RWPE1 (cell line): ENCODE measurements at places on chromosomes 7 and 10.

DNA sequence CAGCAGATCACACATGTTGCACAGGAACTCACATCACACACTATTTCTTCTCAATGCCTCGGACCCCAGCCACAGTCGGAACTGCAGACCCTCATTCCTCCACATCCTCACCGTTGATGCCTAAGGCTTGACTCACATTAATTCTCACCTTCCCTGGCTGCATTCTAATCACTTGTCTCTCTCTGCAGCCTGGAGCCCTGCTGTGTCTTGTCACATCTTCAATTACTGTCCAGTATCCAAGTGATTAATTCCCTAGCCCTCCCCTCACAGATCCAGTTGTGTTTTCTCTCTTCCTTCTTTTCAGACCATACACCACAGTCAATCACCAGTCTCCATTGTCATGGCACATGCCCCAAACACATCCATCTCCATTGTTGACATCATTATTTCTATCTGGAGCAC lies 592.4 kb upstream of the IGFBP3 start:
- DNase-seq: no peak

DNA sequence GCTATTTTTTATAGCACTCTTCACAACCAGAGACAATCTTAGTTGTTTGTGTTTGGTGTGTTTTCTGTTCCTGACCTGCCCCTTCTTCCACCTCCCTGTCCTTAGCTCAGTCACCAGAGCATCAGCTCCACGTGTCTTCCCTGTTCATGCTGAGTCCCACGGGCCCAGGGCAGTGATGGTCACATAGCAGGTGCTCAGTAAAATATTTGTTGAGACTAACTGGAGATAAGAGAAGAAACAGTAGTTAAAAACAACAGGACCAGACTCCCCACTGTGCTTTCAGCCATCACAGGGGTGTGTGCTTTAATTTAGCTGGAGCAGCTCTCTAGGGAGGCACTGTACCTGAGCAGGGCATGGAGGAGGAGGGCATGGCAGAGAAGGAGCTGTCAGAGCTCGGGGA lies 307.3 kb upstream of the ZNF32 start:
- no peak for DNase-seq

- DNase-seq: no peak
Measured at GRCh38 chr10:34299105-34299611, 515.9 kb downstream of the PARD3 start.

GRCh38 chr10:92242910-92243671 lies 47.8 kb downstream of the CPEB3 start:
- DNase-seq: peak; percentile 60

DNA sequence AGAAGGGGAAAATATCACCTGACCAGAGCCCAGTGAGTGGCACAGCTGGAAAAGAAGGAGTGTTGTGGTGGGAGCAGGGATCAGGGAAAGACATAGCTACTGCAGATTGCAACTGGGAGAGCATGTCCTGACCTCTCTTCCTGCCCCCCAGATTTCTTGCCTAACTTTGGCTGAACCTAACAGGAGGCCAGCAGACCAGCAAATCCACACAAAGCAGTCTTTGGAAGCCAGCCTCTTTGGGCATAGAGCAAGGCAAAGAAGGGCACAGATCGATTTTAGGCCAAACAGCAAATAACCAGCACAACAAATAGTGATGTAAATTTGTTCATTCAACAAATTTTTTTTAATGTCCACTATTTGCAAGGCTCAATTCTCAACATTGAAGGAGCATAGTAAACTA lies 433.2 kb upstream of the GHITM start:
- DNase-seq: no peak

DNA sequence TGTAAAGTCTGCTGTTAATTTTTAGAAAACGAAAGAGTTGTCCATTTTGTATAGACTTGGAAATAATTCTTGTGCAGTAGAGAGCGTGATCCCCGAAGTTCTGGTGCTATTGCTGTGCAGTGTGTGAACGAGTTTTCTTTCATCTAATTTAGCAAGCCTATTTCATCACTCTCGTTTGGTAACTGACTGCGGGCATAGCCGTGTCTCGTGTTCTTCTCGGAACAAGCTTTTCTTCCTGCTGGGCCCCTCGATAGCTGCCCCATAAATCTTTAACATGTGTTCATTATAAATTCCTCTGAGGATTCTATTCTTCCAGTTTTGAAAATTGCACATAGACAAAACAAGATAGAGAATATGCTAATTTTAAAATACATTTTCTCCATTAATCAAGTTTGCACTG lies 622.0 kb upstream of the PFKP start:
- no peak for DNase-seq

- no peak for DNase-seq
Measured at GRCh38 chr10:129523723-129524316, 56.8 kb downstream of the MGMT start.

DNA sequence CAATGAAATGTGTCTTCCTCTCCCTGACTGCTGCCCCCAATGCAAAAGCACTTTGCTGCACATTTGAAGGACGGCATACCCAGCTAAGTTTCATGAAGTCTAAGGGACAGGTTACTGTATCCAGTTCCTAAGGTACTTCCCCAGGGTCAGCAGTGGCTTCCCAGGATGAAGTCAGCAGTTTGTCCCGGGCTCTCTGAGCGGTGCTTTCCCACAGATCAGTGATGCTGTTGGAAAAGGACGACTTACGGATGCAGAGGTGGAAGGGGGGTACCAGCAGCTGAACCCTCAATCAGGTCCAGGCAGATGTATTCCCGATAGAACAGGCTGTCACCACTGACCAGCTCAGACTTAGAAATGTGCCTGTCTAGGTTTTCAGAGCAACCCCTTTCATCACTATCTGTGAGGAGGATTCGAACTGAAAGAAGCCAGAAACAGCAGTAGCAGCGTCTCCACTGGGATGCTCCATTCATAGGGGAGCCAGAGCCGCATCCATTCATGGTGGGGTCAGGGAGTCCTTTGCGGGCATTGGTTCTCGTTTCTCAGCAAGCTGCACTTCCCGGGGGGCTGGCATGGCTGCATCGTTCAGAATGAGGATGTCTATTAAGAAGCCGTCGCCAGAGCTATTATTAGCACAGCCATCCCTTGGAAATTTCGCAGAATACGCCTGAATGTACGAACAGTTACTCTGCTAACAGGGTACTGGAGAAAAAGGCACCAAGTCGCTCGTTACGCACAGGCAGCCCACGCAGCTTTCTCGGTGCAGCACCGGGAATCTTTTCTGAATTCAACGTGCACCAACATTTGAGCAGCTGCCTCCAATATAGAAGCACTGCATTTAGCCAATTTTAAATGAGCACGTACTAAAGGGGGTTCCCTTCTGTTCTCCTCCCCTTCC lies 303.7 kb downstream of the PRPF18 start:
- no peak for DNase-seq

DNA sequence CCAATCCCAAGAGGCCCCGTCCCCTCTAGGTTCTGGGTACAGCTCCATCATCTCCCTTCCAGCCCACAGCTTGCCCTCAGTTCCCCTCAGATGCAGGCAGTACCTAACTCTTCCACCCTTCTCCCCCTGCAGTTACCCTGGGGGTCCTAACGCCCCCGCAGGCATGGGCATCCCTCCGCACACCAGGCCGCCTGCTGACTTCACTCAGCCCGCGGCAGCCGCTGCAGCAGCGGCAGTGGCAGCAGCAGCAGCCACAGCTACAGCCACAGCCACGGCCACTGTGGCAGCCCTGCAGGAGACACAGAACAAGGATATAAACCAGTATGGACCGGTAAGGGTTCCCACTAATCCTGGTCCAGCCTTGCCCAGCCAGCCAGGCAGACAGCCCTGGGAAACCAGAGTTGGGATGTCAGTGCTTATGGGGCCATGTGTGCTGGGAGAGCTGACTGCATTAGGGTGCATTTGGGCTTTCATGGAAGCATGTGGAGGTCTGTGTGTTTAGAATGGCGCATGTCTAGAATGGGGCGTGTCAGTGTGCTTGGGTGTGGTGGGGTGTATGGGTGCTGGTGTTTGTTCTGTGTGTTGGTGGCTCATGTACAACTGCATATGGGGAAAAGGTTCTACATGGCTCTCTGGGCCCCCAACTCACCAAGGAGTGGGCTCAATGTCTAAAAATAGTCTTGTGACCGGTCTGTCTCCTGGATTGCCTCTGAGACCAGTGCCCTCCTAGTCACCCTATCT lies 55.1 kb upstream of the PPIF start:
- DNase-seq: no peak

- DNase-seq: no peak
Measured at GRCh38 chr7:135161669-135162068, 8.8 kb downstream of the CYREN start.

- DNase-seq: no peak
Measured at GRCh38 chr7:12315049-12315448, 88.6 kb downstream of the VWDE start.

DNA sequence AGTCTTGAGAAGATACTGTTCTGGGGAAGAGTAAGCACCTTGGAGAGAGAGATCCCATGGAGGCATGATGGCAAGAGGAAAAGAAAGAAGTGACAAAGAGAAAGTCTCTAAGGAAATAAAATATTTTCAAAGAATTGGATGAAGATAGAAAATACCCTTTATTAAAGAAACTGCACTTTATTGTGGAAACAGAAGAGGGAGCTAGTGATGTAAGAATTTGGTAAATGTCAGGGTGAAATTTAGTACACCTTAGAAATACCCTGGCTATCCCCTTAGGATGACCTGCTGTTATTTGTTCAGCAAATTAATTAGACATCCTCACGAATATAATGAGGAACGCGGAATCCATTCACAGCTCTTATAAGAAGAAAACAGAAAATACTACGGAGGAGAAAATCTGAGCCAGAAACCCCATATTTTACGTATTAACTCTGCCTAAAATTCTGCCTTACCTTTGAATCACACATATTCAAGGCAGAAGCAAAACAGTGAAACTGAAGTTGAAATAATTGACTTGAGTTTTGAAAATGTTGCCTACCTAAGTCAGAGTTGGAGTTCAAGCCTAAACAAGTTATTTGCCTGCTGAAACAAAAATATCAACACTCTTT lies 90.7 kb downstream of the TFPI2 start:
- DNase-seq: peak; percentile 32

DNA sequence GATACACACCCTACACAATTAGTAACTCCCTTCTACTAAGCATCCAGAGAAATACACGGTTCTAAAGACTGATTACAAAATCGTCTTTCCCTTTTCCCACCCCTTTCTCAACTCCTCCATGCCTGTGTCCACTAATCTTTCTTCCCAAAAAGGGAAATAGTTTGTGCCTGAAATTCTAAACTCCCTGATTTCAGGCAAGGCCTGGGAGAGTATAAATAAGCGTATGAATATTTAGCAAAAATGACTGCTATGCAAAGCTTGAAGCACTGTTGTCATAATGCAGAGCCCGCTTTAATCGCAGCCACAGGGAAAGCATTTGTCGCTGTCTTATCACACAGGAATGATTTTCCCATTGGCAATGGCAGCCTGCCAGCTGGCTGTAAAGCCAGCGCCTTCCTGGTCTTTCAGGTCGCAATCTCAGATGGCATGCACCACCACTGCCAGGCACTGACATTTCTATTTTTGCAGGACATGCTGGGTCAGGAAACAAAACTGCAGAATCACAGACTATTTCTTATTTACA lies 142.9 kb upstream of the PCGF5 start:
- DNase-seq: no peak

DNA sequence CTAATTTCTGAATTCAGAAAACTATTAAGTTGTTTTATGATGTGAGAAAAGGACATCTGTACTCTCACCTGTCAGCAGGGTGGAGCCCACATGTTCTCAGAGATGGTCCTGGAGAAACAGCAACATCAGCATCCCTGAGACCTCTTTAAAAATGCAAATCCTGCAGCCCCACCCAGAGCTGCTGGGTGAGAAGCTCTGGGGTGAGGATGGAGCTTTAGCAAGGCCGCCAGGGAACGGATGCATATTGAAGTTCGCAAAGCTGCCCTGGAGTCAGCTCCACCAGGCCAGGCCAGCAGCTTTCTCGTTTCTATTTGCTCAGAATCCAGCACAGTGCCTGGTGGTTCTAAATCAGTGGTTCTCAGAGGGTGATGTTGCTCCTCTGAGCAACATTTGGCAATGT lies 49.1 kb downstream of the PRKCQ start:
- no peak for DNase-seq

DNA sequence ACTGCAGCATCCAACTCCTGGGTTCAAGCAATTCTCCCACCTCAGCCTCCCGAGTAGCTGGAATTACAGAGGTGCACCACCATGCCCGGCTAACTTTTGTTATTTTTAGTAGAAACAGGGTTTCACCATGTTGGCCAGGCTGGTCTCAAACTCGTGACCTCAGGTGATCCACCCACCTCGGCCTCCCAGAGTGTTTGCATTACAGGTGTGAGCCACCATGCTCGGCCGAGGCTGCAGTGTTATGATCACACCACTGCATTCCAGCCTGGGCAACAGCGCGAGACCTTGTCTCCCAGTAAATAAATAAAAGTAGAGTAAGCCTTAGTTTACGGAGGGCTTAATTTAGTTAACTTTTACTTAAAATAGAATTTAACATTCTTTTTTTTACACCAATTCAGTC lies 23.7 kb upstream of the IGF2BP3 start:
- no peak for DNase-seq

GRCh38 chr7:42690794-42691639 lies 220.9 kb downstream of the C7orf25 start:
- DNase-seq: peak; percentile 51

DNA sequence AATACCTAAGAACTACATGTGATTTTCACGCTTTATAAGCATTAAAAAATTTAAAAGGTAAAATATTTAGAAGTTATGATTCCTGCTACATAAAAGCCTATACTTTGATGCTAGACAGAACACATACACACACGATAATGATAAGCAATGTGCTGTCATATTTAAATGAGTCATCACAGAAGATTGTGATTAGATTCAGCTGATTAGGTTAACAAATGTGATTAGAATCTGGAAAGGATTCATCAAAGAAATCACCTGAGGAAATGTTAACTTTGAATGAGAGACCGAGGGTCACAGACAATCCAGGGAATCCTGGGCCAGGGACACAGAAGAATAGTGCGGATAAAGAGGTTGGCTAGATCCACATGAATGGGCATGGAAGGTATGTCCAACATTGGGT lies 42.0 kb upstream of the CYP2C18 start:
- no peak for DNase-seq

DNA sequence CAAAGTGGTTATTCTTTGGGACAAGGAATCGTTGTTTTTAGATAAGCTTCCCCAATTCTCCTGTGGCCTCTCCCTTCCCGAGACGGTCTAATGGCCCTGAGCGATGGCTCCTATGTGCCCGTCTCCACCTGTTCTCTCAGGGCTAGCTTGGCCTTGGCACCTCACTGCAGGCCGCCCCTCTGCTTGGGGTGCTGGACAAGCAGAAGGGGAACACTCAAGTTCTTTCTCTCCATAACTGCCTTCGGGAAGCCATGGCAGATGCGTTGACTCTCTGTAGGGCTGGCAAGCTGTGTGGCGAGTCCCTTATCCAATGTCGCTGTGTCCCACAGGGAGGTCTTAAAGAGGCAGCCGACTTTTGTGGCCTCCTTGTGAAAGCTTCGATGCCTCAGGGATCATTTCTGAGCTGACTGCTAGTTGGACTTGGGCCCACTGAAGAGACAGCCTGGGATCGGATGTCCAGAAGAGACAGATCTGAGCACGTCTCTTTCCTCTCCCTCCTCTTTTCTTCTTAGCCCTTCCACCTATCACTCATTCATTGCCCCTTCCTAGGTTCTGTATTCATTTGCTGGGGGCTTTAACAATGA lies 70.8 kb downstream of the GRK5 start:
- no peak for DNase-seq
